ENCODE measurements at places on chromosomes 1 and 21.

GRCh38 chr1:150018165-150018564 is 7.6 kb upstream of the OTUD7B start:
- DNase-seq, result no peak

DNA sequence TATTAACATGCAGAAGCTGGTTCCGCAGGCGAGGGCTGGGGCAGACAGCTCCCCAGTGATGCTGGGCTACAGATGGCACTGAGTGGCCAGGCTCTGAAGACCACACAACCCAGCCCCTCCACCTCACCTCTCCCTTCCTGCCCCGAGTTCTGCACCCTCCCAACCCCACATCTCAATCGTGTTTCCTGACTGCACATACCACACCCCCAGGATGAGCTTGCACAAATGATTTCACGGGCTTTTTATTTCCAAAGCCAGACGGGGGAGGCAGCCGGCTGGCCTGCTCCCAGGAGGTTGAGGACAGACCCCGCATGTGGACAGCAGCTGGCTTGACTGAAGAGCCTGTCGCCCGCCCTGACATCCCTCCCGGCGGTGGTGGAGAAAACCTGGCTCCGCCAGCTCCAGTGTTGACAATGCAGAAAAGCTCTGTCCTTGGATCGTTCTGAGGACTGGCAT is 21.4 kb upstream of the ALDH4A1 start:
- peak; percentile 67 for DNase-seq

DNA sequence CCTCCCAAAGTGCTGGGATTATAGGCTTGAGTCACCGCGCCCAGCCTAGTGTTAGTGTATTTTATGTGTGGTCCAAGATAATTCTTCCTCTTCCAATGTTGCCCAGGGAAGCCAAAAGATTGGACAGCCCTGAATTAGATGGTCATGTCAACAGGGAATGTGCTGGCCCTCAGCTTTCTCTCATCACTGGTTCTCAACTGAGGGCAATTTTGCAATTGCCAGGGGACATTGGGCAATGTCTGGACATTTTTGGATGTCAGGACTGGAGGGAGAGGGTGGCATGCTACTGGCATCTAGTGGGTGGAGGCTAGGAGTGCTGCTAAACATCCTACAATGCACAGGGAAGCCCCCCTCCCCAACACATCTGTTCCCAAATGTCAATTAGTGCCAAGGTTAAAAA is 95.0 kb downstream of the LAMC2 start:
- no peak for DNase-seq

GRCh38 chr1:41626146-41626545 is 141.7 kb upstream of the EDN2 start:
- no peak for DNase-seq

DNA sequence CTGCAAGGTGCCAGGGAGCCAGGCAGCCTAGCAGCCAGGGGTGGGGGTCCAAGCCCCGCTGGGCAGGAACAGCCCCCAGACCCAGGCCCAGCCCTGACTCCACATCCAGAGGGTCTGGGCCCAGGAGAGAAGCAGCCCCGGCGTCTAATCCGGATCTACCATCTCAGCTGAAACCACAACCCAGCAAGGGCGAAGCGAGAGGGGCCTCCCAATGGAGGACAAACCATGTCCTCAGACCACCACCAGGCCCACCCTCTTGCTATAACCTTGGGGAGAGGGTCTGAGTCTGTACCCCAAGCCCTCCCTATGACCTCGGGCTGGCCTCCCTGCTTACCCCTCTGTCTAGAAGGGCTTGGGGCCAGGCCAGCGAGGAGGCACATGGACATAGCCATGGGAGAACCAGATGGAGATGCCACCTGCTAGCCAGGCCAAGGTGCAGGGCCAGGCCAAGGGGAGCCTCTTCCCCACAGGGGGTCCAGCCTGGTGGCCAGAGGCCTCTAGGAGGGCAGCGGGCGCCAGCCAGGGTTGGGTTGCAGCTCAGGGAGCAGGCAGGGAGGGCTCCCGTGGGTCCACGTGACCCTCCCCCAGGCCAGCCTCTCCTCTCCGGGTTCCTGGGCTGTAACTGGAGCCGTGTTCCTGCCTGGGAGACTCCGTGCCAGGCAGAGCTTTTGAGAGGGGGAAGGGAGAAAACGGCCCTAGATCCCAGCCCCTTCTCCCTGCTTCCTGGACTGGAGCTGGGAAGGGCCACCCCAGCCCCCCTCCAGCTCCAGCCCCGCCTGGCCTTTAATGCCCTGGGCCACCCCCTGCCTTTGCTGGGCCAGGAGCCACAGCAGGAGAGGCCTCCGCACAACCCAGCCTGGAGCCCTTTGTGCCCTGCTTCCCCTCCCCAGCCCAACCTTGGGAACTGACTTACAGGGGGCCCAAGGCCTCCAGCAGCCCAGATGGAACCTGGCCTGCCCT is 2.5 kb downstream of the WNT9A start:
- peak; percentile 45 for DNase-seq

- peak; percentile 89 for DNase-seq
These were observed 150.2 kb downstream of the PRDM16 start for GRCh38 chr1:3219005-3219790.

- no peak for DNase-seq
These were observed 358.6 kb upstream of the CAMK1G start for GRCh38 chr1:209224886-209225285.

DNA sequence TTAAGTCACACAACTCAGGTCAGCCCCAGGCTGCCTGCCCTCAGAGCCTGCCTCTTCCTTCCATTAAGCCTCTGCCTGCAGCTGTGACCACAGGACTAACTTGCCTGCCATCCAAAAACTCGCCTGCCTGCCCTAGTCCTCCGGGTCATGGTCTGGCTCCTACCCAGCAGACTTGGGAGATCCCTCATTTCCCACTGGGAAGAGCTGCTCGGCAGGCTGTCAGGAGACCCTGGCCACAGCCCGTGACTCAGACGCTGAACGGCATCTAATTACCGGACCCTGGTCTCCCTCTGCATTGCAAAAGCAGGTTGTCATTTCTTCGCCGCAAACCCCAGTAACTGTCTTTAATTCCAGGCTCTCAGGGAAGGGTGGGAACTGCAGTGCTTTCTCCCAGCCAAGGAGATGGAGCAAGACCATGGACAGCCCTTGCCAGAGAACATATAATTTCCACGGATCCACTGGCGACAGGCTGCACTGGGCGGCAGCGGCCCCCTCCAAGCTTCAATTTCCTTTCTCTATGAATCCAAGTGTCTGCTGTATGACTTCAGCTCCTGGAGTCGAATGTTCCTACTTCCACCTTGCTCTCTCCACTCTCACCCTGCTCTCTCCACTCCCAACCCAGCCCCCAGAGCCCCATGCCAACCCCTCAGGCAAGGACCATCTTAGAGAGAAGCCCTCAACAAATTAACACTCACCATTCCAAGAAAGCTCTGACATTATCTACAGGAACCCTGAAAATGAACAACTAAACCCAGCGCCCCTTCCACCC is 20.4 kb downstream of the OLFML2B start:
- no peak for DNase-seq

DNA sequence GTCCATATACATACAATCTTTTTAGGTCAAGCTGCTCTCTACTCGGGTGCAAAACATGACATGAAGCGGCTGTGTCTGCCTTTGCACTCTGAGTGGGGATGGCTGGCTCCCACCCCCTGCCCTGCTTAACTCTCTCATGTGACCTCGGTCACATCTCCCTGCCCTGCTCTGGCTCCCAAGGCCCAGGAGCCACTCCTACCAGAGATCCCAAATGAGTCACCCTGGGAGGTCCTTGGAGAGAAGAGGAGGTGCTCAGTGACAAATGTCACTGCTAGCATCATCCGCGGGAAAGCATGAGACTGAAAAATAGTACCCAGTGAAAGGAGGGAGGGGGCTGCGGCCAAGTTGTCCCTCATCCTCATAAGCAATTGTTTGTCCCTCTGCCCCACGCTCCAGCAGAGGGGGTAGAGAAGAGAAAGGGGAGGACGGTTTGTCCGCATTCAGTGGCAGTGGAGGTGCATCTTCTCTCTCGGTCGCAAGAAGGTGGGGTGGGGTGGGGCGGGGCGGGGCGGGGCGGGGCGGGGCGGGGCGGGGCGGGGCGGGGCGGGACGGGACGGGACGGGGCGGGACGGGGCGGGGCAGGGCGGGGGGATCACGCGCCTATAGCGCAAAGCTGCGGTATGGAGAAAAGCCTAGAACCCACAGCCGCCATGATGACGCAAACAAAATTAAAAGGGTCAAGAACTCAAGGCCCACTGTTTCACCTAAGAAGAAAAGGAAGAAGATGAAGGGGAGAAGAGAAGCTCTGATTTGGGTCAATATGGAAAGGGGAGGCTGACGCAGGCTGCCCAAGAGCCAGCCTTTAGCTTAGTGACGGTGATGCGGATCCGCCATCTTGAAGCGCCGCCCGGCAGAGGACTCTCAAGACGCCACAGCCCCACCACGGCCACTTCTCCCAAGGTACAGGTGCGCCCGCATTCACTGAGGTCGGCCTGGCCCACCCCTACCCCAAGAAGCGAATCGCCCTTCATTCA is 66.2 kb downstream of the CD46 start:
- DNase-seq, result peak; percentile 82

DNA sequence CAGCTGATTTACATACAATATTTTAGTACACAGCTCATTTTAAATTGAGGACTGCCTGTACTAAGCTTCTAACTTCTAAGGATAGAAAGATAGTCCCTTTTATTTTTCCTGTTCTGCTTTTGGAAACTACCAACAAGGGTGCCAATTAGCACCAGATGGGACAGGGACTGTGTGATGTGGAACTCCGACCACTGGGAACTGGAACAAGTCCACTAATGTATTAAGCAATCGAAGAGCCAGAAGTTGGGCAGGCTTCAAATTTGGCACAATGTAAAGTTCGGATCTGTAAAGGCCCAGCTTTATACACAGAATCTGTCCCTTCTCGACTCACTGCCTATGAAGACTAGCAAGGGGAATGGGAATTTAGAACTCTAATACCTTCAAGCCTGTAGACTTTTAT is 149.3 kb downstream of the ZC3H11B start:
- no peak for DNase-seq

DNA sequence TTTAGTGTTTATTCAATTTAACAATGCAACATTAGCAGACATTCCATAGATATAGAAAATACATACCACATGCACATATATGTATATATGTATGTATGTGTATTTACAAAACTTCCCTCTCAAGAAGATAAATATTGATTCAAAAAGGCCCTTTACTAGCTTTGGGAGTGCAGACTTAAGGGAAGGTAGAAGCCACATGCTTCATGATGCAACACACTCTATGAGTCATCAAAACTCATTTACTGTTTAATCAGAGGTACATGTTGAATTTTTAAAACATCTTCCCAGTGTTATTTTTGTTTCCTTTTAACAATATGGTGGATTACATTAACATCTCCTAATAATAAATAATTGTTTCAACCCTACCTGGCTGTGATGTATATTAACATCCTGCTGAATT is 61.4 kb upstream of the KIRREL1 start:
- no peak for DNase-seq

- DNase-seq, result no peak
These were observed 275.5 kb upstream of the PRMT6 start for GRCh38 chr1:106780806-106781569.

GRCh38 chr1:90768826-90769225 is 51.7 kb upstream of the BARHL2 start:
- DNase-seq, result no peak

DNA sequence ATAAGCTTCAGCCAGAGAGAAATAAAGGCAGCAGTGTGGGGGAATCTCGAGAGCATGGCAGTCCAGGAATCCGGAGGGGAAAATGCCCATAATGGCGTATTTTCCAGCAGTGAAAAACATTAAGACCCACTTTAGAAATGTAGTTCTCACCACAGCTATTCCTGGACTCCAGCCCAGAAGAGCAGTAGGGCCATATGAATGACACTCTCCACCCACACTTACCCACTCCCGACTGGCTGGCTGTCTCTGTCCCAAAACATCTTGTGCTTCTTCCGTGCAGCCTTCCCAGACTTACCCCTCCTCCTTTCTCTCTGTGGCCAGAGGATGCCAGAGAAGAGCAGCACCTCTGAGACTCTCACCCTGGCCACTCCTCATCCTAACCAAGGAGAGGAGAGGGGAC is 56.4 kb downstream of the TRABD2B start:
- no peak for DNase-seq

- no peak for DNase-seq
These were observed 41.9 kb downstream of the C21orf91 start for GRCh38 chr21:17777072-17777765.

DNA sequence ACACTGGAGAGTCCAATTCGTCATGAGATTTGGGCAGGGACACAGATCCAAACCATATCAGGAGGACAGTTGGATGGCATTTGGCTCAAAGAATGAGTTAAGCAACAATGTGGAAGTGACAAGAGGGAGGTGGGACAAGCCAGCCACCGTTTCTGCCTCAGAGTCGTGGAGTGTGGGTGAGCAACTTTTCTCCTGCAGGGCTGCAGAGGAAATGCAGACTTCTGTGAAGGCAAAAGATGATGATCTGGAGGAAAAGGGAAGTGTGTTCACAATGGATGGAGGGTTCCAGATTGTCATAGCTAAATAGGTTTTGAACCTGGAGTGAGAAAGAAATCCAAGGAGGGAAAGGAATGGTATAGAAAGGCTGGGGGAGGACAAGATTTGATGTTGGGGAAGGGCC is 16.4 kb upstream of the KANK4 start:
- DNase-seq, result no peak

GRCh38 chr1:27336756-27337155 is 5.1 kb upstream of the SYTL1 start:
- peak; percentile 5 for DNase-seq

DNA sequence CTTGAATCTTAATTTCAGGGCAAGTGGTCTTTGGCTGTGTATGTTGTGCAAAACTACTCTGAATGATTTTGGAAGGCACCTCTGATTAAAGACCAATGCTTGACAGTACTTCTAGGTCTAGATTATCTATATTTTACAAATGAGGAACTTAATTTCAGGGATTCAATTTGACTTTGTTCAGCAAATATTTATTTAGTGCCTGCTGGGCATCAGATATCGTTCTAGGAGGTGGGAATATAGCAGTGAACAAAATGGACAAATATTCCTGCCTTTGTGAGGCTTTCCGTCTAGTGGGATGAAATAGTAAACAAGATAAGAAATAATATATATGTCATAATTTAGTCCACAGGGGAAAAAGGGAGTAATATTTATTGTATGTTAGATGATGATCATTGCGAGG is 4.7 kb downstream of the ZNF326 start:
- DNase-seq, result no peak

DNA sequence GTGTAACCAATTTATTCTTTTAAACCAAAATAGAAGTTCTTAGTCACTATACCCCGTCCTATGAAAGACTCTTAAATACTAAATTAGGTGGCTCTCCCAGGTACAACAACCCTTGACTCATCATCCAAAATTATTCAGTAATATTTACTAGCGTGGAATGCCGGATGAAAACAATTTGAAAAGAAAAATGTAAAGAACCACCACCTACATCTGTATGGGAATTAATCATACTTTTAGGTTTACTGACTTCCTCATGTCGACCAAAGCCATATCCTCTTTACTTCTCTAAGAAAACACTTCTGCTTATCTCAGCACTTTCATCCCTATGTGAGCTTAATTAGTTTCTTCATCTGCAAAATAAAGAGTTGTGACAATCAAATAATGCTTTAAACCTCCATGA is 139.6 kb downstream of the AKT3 start:
- DNase-seq, result no peak

- DNase-seq, result no peak
These were observed 9.6 kb upstream of the RSBN1 start for GRCh38 chr1:113821916-113822315.
